ENCODE measurements at places on chromosomes 4 and X.
A peak's percentile ranks its signal among the peaks of the same experiment; 100 is the strongest.

- DNase-seq, result no peak
Observed at GRCh38 chr4:139761461-139761860, 95.8 kb downstream of the MGST2 start.

DNA sequence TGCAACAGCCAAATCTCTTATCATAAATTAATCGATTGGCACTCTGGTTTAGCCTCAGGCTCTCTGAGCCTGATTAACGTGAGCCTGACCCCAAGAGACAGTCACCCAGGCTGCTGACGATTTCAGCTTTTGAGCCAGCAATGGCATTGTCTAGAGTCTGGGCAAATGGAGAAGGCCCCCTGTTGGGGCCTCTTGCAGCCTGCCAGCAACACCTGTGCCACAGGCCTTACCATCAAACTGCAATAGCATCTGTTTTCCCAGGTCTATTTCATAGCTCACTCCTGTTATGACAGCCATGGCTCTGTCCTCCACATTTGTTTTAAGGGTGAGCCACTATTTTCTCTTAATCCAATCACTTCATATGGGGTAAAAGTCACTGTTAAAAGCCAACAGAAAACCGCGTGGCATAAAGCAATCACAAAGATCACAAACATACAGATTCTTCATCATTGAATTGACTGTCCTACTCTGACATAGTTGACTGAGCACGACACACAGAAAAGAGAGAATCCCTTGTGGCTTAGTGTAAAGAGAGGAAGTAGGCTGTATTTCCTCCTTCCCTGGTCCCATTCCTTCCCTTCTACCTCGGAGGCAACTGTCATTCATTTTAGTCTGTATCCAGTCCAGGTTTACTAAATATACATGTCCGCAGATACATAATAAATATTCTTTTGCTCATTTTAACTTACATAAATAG lies 47.8 kb downstream of the SLC9A7 start:
- no peak for DNase-seq

DNA sequence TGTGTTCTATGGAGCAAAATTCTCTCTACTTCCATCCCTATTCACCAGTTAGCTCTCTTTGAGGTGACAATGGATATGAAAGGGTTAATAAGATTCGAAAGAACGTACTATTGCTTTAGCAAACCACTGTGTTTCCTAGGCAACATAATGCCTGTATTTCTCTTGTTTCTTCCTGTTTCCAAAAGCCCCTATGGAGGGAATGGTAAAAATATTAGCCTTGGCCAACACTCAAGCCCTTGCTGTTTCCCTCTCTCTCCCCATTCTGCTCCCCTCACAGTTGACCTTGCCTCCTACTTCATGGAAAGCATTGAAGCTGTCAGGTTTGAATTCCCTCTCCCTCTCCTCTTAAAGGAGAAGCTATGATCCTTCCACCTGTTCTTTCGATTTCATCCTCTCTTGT lies 9.6 kb upstream of the PGRMC1 start:
- no peak for DNase-seq

GRCh38 chrX:130716781-130717413 lies 186.1 kb downstream of the ENOX2 start:
- no peak for DNase-seq

DNA sequence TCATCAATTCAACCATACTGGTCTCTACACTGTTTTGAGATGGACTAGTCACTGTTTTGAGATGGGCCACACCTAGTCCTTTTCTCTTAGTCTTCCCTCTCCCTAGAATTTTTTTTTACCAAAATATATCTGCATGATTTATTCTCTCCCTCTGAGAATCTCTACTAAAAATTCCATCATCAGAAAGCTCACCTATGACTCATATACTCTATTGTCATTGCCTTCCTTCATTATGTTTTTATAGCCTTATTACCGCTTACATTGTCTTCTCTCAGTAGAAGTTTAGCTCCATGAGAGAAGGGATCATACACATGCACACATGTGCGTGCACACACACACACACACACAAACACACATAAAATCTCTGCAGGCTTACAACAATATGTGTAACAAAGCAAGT lies 303.6 kb downstream of the PCDH10 start:
- DNase-seq, result no peak

- DNase-seq, result no peak
Observed at GRCh38 chr4:138202686-138203085, 39.5 kb downstream of the SLC7A11 start.

GRCh38 chr4:106299977-106300376 lies 16.0 kb downstream of the TBCK start:
- DNase-seq, result no peak

DNA sequence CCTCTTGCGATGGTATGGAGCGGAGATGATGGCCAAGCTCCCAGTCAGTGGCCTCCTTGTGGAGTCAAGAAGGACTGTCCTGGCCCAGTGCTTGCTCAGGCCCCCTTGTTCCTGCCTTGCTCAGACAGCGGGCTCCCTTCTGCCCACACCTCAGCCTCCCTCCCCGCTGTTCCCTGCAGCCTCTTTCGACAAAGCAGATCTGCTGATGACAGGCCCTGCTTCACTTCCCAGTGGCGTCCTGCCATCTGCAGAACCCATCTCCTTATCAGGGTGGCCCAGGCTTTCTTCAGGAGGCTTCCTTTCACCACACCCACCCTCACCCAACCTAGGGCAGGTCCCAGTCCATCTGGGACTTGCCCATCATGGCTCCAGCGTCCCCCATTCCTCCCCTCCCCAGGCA lies 80.0 kb downstream of the CLDN34 start:
- DNase-seq, result no peak

DNA sequence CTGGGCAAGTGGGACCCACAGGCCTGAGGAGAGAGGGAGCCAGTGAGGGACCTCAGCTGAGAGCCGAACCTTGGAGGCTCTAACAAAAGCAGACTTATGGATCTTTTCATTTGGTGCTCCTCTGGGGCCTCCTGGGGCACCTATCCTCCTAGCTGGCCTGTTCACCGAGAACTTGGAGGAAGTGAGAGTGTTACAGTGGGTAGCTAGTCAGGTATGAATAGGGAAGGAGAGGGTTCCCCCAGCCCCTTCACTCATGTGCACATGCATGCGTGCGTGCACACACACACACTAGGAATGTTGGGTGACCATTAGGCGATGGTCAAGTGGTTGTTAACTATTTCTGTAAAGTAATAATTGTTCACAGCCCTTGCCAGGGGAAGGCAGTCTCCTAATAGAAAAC lies 18.6 kb upstream of the TMEM185A start:
- DNase-seq, result no peak

GRCh38 chrX:69065451-69065850 lies 99.8 kb downstream of the PJA1 start:
- no peak for DNase-seq

GRCh38 chr4:122826553-122827257 lies at the start of gene FGF2:
Gene FGF2, plus strand, starts transcription at chr4:122826831. Its CDS starts 344 bp downstream, at chr4:122827175.
- DNase-seq, result no peak

DNA sequence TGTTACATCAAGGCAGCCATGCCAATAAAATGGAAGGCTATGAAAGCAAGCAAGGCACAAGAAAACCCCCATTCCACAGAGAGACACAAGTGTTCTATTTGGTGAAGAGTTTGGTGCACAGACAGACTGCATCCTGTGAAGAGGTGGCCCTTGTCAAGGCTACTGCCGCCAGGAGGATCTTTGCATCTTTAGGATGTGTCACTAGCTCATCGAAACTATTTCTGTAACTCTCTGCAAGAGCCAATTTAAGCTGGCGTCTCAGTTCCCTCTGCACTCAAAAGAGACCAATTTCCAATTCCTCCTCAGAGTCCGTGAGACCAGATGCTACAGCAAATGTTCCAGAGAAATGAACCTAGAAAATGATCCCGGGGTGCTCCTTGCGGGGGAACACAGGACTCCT lies 91.0 kb downstream of the PHKA2 start:
- DNase-seq, result no peak

- no peak for DNase-seq
Observed at GRCh38 chr4:143882892-143883291, 22.5 kb downstream of the GYPE start.

DNA sequence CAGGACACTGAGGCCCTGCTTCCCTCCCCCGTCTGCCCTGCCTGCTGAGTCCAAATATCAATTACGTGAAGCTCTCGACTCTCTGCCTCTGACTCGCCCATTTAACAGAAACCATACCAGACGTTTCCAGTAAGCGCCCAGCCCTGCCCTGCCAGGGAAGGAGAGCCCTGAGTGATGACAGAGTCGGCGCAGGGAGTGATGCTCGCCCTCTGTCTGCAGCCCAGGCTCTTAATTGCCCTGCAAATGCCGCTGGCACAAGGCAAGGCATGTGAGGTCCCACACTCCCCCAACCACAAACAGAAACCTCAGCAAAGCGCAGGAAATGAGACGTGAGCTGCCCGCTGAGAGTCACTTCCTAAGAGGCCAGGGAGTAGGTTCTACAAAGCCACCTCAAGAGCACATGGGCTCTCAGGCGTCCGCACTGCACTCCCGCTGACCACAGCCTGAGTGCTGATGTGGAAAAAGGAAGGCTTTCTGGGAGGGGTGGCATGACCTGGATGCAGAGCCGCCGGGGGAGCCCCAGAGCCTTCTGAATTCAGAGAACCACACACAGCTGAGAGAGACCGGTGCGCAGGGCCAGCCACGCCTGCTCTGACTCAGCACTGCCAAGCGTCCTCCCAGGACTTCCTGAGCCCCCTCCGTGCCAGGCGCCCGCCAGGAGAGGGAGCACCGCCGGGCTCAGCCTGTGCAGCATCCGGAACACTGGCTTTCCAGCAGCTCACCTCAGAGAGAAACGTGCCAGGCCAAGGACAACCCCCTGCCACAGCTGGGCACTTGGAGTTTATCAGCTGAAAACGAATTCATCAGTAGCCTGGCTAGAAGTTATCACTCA lies 5.3 kb downstream of the ZFYVE28 start:
- peak; percentile 79 for DNase-seq

- no peak for DNase-seq
Observed at GRCh38 chr4:177225605-177226004, 84.1 kb upstream of the NEIL3 start.

GRCh38 chr4:109052821-109053220 lies 249.6 kb downstream of the COL25A1 start:
- DNase-seq, result no peak

- no peak for DNase-seq
Observed at GRCh38 chr4:36917413-36917812, 327.1 kb upstream of the NWD2 start.

DNA sequence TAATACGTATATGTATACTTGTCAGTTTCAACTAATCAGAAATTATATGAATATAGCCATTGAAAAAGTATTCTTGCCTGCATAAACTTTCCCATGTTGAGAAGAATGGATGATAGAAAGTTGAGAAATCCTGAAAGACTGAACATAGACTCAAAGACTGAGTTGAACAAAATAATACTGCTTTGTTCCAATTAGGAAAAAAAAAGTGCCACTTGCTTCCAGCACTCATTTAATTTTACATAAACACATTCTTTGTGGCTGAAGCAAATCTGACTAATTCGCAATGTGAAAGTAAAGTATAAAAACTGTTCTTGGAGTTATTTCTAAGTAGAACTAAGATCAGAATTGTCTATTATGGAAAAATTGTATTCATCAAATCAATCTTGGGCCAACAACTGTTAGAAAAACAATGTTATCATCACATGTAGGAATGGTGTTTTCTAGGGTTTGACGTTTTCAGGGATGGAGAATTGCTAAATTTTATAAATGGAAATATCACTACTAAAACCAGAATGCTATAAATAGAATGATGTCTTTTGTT lies 2334.6 kb downstream of the PCDH7 start:
- DNase-seq, result no peak

- DNase-seq, result no peak
Observed at GRCh38 chr4:42646013-42646784, 10.7 kb downstream of the ATP8A1 start.

DNA sequence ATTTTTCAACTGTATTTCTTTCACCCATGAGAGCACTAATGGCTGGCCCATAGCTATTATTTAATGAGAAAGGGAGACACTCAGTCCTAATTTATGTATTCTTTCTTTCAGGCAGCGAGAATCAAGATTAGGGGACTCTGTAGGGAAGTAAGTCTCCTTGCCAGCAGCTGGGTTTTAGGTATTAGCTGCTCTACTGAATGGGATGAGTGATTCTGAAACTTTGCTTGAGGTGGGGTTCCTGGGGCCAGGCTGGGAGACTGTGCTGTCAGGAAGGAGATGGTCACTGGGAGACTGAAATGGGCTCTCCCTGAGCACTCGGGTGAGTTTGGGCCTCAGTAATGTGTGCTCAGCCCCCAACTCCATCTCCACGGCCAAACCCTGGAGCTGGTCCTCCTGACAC lies 78.7 kb downstream of the LNX1 start:
- no peak for DNase-seq

- no peak for DNase-seq
Observed at GRCh38 chr4:118983293-118983692, 94.6 kb downstream of the SYNPO2 start.

DNA sequence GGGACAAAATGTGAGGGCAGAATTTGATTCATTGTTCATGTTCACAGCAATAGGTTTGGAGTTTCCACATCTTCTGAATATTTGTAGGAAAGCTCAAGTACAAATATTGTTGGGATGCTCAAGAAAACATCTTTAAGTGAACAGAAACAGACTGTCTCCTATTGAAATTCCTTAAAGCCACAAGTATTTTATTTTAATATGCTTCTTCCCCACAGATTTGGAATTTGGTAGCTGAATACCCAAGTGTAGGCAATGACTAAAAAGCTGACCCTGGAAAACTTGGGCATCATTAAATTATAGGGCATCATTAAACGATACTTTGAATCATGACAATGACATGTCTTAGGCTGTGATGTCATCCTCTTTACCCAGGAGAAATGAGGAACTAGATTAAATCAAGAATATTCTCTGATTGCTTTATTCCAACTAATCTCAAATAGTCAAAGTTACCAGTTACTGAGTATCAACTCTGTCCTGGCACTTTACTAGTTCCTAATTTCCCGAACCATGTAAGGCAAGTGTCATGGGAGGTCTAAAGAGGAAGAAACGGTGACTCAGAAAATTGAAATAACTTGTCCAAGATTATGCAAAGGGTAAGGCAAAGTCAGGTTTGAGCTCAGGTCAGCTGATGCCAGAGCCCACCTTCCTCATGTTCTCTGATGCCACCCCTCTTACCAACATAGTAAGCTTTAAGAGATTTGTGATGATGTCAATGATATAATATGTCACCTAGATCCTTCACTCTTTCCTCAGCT lies 223.1 kb upstream of the LEF1 start:
- no peak for DNase-seq

DNA sequence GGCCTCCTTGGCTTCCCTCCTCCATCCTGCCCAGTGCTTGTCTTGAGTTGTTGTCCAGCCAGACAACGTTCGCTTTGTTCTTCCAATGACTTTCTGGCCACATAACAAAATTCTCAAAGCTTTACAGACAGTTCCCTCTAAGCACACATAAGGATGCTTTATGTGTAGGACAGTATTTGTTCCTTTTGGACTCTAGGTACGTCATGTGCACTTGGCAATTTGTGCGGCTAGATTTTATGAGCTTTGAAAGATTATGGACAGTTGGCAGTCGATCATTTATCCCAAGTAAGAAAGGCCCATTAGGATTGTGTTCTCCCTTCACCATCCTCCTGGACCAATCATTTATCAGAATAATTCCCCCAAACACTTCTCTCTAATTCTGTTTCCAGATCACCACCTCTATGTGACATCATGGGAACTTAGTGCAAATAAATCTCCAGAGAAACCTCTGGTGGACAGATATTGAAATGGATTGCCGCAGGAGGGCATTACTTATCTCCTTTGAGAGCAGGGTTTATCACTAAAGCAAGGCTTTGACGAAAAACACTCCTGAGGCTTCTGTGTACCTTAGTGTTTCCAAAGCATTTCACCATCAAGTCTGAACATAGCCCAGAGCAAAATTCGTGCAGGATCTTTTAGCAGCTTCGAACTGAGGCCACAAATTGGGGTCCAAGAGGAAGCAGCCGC lies 77.4 kb upstream of the BMPR1B start:
- DNase-seq, result no peak

GRCh38 chrX:50492720-50493119 lies 22.1 kb upstream of the DGKK start:
- DNase-seq, result no peak

- no peak for DNase-seq
Observed at GRCh38 chr4:13704761-13705160, 77.2 kb upstream of the BOD1L1 start.

All from activated T-helper 1 cell treated with anti-CD3 and anti-CD28 coated beads, Interleukin-2, amount 50 U/mL, for 16 hours (primary cell).